ENCODE measurements at places on chromosomes 4 and X.

DNA sequence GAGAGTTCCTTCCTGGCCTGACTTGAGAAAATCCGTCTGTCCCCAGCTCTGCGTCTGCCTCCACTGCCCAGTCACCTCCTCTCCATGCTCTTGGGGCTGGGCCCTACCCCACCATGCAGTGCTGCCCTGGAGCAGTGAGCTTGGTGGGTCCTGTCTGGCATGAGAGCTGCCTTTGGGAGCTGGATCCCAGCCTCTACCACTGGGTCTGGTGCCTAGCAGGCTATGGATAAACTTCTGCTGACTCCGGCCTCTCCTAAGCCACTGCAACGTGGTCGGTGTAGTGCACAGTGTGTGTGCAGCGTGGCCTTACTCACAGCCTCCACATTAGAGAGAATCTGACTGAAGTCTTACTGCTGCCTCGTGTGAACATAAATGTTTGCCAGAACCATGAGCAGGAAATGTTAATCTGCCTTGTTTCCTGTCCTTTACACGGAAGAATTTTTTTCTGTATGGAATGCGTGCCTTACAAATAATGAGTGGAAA is 47.6 kb downstream of the HTT start:
- no peak for DNase-seq

- no peak for DNase-seq
Measured at GRCh38 chrX:29434939-29435338, 780.4 kb upstream of the MAGEB2 start.

- no peak for DNase-seq
Measured at GRCh38 chr4:114561590-114561989, 37.0 kb upstream of the UGT8 start.

DNA sequence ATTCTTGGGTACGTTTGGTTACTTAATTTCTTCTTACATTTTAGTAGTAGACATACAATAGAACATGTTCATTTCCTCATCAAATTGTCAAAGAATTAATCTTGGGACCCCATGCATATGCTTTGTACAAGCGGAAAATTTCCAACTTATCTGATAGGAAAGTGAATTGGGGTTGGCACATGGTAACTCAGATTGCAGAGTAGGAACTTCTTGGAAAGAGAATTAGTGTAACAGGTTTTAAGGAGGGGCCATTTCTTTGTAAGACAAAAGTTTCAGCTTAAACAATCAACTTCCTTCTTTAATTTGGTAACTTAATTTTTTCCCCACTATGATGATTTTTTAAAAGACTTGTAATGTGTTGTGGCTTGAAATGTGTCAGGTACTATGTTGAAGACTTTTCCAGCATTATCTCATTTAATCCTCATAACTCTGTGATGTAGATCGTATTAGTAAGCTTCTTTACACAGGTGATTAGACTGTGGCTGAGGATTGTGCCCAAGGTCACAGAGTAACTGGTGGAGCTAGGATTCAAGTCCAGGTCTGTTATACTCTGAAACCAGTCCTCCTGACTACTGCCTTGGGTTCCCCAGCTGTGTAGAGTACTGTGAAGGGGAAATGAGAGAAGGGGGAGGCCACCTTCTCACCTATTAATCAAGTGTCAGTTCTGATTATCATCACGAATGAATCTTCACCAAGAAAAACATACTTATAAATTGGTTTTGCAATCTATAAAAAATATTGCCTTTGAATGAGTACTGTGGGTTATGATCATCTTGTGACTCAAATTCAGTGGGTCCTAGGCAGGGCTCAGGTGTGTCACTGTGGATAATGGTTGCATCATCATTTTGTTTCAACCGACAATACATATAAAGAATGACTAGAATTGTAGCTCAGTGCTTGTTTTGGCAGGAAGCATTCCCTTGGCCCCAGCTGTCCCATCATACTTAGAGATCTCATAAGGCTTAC is 4.3 kb downstream of the GK start:
- DNase-seq = no peak

DNA sequence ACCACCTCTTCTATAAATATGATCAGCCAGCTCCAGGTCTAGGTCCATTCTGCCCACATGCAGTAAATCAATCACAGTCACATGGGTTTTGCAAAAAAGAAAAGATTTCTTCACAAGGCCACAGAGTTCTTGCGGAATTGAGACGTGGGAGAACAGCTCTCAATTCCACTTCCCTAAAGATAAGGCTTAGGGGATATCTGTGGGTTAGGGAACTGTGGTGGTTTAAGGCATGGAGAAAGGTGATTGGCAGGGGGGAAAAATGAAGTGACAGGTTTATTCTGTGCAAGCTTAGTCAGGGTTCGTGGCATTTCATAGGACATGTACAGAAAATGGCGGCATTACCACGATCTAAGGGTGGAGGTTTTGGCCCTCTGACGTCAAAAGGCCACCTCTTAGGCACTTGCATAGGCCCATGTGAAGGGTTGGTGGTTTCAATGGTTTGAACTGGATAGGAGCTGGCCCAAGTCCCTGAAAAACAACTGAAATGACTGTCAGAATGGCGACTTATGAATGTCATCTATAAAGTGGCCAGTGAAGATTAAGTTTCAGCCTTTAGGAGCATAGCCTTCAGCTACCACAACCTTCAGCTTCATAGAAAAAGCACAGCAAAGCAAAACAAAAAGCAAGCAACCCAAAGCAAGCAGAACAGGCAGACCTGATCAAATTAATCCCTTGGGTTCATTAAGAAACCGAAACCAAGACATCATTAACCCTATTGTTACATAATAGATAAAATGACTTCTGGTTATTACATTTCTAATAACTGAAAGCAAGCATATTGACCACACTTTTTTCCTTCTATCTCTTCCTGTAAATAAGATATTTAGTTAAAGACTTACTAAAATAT is 289.8 kb upstream of the SFRP2 start:
- no peak for DNase-seq

DNA sequence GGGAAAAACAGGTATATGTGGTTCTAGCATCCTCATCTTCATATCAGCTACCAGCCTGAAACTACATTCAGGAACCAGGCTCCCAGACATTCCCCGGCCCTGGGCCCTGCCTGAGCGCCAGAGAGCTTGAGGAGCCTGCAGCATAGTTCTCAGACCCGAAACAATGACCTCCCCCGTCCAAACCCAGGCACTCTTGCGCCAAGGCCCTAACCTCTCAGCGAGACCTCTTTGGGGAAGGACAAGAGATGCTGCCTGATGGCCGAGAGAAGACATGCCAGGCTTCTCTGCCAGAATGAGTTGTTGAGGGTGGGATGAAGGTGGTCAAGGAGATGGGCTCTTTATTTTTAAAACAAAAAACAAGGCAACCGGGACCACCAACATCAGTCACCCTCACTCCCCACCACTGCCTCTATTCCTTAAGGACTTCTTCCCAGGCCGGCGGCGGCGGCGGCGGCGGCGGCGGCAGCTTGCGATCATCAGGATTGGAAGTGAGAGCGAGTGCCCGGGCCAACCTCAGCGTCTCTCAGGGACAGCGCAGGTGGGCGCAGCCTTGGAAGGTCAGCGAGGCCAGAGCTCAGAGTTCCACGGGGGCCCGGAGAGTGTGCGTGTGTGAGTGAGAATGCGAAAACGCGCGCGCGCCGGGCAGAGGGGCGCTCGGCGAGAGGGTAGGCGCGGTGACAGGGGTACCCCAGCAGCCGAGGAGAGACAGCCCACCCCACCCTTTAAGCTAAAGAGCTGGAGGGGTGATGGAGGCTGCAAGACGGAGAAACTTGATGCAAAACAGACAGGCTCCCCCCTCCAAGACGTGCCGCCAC is 601 bp downstream of the INPP4B start:
- DNase-seq = no peak

GRCh38 chrX:12898073-12898472 is 8.3 kb upstream of the TLR8 start:
- no peak for DNase-seq

DNA sequence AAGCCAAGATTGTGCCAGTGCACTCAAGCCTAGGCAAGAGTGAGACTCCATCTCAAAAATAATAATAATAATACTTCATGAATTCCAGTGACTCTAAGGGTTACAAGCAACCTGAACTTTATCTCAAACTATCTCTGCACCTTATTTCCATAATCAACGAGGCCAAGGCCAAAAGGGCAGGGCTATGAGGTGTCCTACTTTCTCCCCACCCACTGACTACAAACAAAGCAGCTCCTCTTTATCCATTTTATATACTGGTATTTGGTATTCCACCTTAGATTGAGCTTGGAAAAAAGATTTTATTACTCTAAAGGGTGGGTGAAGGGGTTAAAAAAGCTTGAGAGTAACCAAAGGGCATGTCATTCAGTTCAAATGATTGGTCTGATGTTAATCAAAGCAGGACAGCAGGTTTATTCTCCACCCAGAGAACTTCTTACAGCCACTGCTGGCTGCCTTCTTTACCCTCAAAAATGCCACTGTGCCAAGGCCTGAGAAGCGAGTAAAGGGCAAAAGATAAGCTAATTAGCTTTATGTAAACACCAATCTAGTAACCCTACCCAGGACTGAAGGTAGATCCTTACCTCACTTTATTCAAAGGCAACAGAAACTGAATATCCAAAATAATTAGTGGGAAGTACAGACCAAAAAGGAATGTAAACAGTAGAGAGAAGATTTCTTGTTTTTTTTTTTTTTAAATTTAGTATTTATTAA is 28.2 kb downstream of the APOO start:
- no peak for DNase-seq

All from immature natural killer cell (primary cell).